ENCODE measurements at places on chromosomes 16 and 17.
A peak's percentile ranks its signal among the peaks of the same experiment; 100 is the strongest.

DNA sequence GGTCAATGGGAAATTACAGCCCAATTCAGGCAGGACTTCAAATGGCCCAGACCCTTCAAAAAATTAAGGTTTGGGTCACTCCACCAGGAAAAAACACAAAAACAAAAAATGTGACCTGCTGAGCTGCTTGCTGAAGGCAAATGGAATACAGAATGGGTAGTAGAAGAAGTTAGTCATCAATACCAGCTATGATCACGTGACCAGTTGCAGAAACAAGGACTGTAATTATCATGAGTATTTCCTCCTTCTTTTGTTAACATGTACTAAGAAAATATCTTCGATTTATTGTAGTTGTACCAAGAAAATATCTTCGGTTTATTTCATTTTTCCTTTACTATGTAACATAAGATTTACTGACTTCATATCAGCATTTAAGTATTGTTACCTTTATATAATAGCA, 1183.6 kb downstream of the CDH8 start:
- no peak for DNase-seq

DNA sequence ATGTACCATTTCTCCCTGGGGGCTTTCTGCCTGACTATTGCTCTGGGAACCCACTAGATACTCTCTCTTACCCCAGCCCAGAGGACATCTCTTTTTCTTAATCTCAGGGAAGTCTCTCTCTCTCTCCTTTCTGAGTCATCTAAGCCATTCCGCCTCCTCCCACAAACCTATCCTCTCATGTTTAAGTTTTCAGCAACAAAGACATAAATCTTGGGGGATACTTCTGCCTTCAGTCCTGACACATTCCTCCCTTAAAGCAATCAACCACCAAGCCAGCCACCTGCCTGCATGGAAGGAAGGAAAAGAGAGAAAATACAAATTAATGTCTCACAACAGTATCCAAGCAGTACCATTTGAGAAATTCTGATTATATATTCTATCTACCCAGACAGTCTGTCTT, 128.8 kb downstream of the HS3ST2 start:
- DNase-seq, result no peak

- DNase-seq, result peak; percentile 46
Observed at GRCh38 chr16:1309888-1310831, 724 bp downstream of the UBE2I start.

- DNase-seq, result peak; percentile 46
Observed at GRCh38 chr16:19307587-19308241, 22.2 kb downstream of the CLEC19A start.

DNA sequence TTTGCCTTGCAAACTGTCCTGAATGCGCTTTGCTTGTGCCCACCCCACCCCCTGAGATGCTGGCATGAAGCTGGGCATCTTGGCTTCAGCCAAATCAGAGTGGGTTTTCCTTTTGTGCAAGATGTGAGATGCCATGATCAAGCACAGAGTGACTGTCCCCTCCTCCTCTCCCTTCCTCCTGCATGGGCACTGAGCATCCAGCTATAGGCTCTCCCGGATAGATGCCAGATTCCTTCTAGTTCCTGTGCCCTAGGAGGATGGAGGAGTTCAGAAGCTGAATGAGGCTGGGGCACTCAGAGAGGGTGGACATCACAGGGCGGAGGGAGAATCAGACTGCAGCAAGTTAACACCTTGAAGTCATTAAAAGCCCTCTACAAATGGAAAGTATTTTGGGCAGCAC, 384.1 kb upstream of the CCL2 start:
- DNase-seq, result no peak

GRCh38 chr17:51434434-51435170, 174.3 kb downstream of the UTP18 start:
- no peak for DNase-seq
